ENCODE measurements at places on chromosomes 3 and 15.

DNA sequence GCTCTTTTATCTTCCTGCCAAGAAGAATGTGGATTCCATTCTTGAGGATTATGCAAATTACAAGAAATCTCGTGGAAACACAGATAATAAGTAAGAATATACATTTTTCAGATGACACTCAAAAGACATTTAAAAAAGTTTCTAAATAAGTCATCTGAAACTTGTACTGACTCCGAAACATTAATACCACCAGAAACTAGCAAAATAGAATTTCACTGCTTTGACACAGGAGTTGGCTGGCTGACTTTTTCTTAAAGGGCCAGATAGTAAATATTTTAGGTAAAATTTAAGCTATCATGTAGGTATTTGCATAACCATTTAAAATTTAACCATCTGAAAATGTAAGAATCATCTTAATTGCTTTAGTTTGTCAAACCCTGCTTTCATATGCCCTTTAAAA, 20.8 kb downstream of the MORF4L1 start:
- no peak for DNase-seq

DNA sequence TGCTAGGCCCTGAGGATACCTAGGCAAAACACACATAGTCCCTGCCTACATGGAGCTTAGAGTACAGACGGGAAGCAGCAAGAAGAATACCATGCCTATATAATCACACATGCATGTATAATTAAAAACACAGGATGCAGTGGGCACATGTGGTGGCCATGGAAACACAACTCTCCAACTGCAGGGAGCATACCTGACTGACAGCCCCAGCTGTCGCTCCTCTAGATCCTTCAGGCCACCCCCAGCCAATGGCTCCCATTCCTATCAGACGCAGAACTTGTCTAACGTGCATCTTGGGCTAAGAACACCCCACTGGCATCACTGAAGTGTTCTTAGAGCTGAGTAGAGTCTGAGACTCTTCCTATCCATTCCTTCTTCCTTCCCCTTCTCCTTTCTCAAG, 125.5 kb upstream of the FRMD4B start:
- no peak for DNase-seq

DNA sequence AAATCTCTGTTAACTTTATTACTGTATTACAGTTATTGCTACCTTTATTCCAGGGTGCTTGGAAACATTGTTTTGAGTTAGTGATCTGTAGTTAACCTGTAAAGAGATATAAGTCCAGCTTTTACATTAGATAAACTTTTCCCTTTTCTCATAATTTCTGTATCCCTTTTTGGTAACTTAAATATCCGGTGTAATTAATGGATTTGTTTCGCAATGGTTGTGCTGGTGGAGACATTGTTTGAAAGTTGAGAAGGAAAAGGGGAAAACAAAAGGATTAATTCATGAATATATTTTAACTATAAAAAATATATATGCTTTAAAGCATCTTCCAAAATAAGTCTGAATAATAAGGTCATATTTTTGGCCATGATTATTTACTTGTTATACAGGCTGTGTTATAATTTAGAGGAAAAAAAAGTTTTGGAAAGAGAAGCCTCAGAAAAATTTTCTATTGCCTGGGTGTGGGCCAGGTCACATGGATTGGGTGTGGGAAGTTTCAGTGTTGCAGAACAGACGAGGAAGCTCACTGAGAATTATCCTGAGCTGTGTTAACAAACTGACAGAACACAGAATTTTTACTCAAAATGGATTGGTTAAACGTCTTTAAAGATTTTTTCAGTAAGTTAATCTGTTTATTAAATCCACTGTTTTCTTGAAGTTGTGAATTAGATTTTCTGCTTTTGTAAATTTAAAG, 27.7 kb upstream of the IL20RB start:
- DNase-seq = no peak

DNA sequence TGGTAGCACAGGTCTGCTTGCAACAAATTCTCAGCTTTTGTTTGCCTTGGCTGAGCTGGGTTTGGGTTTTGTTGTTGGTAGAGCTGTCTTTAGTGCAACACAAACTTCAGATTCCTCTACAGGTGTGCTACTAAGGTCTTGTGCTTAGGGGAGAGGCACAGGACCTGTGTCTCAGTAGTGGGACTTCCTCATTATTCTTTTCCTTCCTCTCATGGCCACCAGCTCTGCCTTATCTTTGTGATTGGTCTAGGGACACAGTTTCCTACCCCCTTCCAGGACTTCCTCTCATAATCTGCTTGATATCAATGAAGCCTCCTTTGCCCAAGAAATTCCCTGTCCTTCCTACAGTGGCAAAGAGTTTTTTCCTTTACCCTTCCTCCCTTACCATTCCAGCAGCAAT, 24.9 kb upstream of the DNAAF4 start:
- peak; percentile 26 for DNase-seq

DNA sequence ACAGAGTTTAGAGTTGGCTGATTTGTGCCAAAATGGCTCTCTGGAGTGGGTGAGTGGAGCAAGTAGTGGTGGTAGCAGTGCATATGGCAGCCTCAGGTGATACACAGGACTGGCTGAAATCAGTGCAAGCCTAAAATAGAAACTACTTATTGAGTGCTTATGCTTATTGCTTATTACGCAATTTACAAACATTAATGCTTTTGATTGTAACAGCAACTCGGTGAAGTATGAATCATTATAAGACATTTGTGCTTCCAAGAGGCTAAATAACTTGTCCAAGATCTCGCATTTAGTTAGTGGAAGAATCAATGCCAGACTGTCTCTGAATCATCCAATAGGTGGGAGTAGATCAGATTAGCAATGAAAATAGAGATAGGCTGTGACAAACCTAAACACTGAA, 353.8 kb downstream of the NAALADL2 start:
- DNase-seq = no peak

DNA sequence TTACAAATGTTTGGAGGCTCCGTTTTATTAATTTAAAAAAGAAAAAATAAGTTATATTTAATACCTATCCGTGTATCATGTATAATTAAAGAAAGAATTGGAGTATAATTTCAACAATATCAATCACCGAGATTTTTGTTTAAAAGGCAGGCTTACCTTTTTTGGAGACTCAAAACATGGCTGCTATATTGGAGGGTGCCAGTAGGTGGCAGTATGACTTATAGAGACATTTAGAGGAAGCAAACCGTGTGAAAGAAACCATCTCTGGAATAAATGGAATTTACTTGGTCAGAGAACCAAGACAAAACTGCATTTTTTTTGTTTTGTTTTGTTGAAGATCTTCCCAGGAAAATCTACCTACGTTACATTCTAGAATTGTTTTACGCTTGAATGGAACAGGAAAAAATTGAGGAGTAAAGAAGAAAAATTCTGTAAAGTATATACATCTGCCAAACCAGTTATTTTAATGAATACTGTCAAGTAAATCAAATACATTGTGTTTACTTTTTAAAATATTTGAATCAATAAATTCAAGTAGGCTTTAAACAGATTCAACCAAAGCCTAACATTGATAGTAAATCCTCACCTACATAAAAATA, 802.6 kb upstream of the ALCAM start:
- DNase-seq = peak; percentile 71

DNA sequence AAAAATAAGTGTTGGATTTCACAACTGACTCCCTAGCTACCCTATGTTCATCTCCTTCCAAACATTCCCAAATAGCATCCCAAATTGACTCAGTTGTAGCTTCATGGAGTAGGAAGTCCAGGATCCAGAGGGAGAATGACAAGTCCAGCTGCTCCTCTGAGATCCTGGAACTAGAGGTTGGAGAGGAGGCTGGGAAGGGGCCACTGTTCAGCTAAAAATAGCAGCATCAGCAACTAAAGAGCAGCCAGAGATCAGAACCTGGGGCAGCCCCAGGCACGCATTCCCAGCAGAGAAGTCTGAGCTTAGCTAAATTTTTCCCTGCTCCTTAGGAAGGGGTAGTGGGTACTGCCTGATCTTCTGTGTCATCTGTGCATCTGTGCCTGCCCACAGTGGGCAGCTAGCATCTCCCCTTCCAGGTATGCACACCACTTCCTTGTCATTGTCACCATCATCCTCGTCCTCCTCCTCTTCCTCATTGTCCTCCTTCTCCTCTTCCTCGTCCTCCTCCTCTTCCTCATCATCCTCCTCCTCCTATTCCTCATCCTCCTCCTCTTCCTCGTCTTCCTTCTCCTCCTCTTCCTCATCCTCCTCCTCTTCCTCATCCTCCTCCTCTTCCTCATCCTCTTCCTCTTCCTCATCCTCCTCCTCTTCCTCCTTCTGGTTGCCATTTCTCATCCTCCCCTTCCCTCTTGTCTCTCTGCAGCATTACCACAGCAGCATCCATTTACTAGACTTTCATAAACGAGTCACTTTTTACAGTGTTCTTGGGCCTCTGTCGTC, 152.3 kb upstream of the ROPN1 start:
- DNase-seq = no peak

DNA sequence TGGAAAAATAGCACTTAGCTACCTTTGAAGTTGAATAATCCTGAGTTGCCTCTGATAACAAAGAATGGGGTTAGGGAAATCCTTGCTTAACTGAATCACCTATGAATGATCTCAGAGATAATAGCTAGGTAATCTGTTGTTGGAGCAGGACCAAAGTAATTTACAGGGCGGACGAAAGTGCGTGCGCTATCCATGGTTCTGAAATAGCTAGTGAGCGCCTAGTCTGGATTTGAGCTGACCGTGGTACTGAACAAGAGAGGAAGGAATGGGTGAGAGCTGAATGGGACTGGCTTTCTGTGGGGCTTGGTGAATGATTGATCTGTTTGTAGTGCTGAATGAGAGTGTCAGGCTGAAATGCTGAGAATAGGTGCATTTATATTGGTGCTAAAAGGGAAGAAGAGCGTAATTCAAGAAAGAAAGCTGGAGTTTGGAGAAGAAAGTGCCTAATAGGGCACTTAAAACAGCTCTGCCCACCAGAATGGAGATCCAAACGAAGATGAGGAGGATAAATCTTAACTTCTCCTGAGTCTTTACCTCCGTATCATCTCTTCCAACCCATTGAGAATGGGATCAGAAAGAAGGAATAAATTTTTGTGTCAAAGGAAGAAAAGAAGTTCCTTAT, 10.1 kb downstream of the SCN10A start:
- peak; percentile 81 for DNase-seq

DNA sequence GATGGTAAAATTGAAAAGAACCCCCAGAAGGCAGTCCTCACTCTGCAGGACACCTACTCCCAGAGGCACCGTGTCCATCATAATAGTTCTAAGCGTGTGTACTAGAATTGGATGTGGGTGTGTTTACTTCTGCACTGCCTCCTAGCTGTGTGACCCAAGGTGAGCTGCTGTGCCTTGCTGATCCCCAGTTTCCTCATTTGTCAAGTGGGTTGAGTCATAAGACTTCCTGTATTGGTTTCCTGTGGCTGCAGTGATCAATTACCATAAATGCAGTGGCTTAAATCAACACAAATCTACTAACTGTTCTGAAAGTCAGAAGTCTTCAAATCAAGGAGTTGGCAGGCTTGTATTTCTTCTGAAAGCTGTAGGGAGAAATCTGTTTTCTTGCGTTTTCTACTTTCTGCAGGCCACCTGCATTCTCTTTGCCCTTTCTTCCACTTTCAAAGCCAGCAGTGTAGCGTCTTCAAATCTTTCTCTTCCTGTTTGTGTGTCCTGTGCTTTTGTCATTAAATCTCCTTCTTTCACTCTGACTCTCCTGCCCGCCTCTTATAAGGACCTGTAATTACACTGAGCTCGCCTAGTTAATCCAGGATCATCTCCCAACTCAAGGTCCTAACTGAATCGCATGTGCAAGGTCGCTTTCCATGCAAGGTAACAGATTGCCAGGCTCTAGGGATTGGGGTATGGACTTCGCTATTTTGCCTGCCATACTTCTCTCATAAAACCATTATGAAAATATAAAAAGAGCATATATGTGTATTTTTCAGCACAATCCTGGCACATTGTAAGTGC, 59.0 kb downstream of the RORA start:
- DNase-seq = peak; percentile 45

Measured in KBM-7 (cell line).